Uterine smooth muscle cell (primary cell): ENCODE measurements at places on chromosomes 4 and X. TPM values are rescaled to one million over a fixed set of nuclear protein-coding genes. Genes with fewer than 3 reads are reported as not detected.

ERCC6L gene
- total RNA-seq = 2.6 and 12.4 TPM in 2 replicates

ADD1 gene
- total RNA-seq = 142 and 145 TPM in 2 replicates

FOXR2 gene
- total RNA-seq = not detected in 2 replicates

JCHAIN gene
- total RNA-seq = 0.66 and 1.2 TPM in 2 replicates

IL15 gene
- 5.0 and 7.4 TPM in 2 replicates for total RNA-seq

OPRPN gene
- total RNA-seq = not detected in 2 replicates
